HCT116 (cell line): ENCODE measurements at places on chromosomes 1 and 21. TPM values are rescaled to one million over a fixed set of nuclear protein-coding genes. Genes with fewer than 3 reads are reported as not detected.

KRTAP10-3 gene
- not detected for total RNA-seq

- no peak for DNase-seq
- H3K27ac ChIP-seq = no peak overlapping the region
- H3K36me3 ChIP-seq = no peaks in the 10 kb centered on the region
- H3K4me3 ChIP-seq = no peak overlapping the region
- H3K4me1 ChIP-seq = no peaks in the 10 kb centered on the region
- no peaks in the 10 kb centered on the region for H3K27me3 ChIP-seq
These were observed 154.6 kb downstream of the PLPPR5 start for GRCh38 chr1:98849969-98850636.

DNA sequence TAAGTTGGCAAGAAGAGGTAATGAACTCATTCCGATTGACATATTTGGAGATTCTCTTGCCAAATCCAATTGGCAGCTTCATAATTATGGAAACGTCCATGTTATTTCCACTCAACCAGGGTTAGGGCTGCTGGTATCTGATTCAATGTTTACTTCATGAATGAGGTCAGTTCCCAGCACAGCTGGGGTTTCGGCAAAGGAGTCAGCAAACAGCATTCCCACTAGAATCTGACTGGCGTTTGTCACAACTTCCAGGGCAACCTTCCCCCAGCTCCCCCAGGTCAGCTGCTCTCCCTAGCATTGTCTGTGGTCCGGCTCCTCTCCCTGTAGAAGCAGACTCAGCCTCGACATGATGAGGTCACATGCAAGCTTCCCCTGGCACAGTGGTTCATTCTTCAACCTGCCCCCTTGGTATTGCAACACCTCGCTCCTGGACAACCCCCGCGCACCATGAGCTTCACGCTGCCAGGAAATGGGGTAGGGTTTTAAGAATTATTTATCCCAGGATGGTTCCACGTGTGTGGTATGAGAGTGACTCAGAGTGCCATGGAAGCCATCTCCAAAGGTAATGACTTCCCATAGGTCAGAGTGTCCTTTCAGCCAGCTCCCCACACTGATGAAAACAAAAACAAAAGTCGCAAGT, 100.7 kb upstream of the SLC25A33 start:
- H3K27ac ChIP-seq = no peak overlapping the region
- H3K36me3 ChIP-seq = no peaks in the 10 kb centered on the region
- no peaks in the 10 kb centered on the region for H3K4me1 ChIP-seq
- no peak overlapping the region for H3K4me3 ChIP-seq
- no peaks in the 10 kb centered on the region for H3K27me3 ChIP-seq

DNA sequence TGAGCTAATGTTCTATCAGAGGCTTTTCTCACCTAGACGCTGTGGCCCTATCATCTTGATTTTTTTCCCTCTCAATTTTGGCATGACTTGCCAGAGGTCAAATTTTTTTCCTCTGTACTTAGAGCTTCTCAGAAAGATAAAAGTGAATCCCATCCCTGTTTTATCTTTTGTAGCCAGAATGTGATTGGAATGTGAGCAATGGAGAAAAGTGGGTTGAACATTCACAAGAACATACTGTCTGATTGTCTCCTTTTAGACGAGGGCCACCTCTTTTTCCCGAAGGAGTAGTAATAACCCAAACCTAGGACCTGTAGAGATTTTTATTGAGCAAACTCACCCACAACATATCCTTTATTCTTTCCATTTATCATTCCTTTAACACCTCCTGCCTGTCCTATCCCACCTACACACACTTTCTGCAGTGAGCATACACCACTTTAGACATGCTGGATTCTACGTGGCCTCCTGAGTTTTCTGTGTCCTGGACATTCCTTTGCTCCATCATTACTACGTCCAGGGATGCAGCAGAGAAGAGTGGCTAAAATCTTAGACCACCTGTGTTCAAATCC, 15.9 kb downstream of the S100A10 start:
- no peak overlapping the region for H3K4me3 ChIP-seq
- H3K27ac ChIP-seq = no peak overlapping the region
- no peak for DNase-seq
- no peaks in the 10 kb centered on the region for H3K27me3 ChIP-seq
- H3K36me3 ChIP-seq = peaks cover 18% of the 10 kb centered on the region

GPR3 gene
- total RNA-seq = 2.8 TPM

GRCh38 chr1:70866542-70867264, 180.9 kb downstream of the PTGER3 start:
- H3K4me1 ChIP-seq = no peaks in the 10 kb centered on the region
- H3K4me3 ChIP-seq = no peak overlapping the region
- no peak for DNase-seq
- H3K27me3 ChIP-seq = peaks cover 3% of the 10 kb centered on the region; the same call in 1 of the 2 replicates
- H3K27ac ChIP-seq = no peak overlapping the region

ANKRD34A gene
- 1.1 TPM for total RNA-seq

- H3K27ac ChIP-seq = no peak overlapping the region
- no peak overlapping the region for H3K4me3 ChIP-seq
- H3K36me3 ChIP-seq = no peaks in the 10 kb centered on the region
- DNase-seq = no peak
- no peaks in the 10 kb centered on the region for H3K4me1 ChIP-seq
These were observed 275.0 kb downstream of the SMYD3 start for GRCh38 chr1:246232126-246232525.

NUF2 gene
- total RNA-seq = 37.6 TPM

ACTL8 gene
- 0.69 TPM for total RNA-seq

DNA sequence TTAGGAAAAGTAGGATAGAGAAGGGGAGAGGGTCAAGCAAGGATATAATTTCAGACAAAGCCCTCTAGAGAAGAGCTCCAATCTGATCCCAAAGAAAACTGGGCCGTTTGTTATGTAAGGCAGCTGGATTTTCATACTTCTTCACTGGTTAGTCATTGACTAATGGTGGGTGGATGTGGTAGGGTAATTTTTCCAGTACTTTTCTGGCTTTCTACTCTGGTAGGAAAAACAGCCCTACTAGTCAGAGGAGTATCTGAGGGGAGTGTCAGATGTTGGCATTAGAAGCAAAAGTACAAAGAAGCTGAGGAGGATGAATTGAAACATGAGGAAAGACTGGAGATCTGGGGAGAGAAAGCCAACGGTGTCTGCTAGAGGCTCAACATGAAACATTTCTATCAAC, 145.3 kb downstream of the TNFSF18 start:
- peak overlapping the region; percentile 74 for H3K27ac ChIP-seq
- H3K4me3 ChIP-seq = no peak overlapping the region
- no peaks in the 10 kb centered on the region for H3K27me3 ChIP-seq
- DNase-seq = no peak
- peaks cover 30% of the 10 kb centered on the region for H3K36me3 ChIP-seq
- peaks cover 68% of the 10 kb centered on the region for H3K4me1 ChIP-seq

DNA sequence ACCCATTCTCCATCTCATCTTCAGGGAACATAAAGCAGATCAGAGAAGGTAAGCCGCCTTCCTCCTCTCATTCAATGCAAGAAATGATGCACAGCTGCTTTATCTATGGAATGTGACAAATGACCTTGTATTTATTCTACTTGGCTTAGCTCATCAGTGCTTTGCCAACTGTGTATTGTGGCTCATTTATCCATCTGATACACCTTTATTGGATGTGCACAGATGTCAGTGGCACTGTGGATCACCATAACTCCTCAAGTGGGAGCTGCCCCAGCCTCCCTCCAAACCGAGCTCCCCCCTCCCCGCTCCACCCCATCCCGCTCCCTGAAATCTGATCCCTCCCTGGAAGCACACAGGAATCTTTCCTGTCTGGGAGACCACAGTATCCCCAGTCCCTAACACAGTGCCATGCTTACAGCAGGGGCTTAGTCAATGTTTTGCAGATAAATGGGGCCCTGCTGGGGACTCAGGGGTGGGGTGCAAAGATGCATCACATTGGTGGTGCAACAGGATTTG, 156.0 kb upstream of the RAB4A start:
- H3K4me3 ChIP-seq = no peak overlapping the region
- peaks cover 5% of the 10 kb centered on the region; the same call in 1 of the 2 replicates for H3K4me1 ChIP-seq
- H3K27me3 ChIP-seq = no peaks in the 10 kb centered on the region
- H3K27ac ChIP-seq = no peak overlapping the region
- no peaks in the 10 kb centered on the region for H3K36me3 ChIP-seq

- no peak overlapping the region for H3K27ac ChIP-seq
- DNase-seq = no peak
- no peaks in the 10 kb centered on the region for H3K36me3 ChIP-seq
- H3K4me1 ChIP-seq = no peaks in the 10 kb centered on the region
- H3K4me3 ChIP-seq = no peak overlapping the region
These were observed 240.5 kb downstream of the RPS6KC1 start for GRCh38 chr1:213291526-213291925.

GRCh38 chr1:64265141-64265540, 61.7 kb downstream of the UBE2U start:
- no peak overlapping the region for H3K4me3 ChIP-seq
- no peaks in the 10 kb centered on the region for H3K36me3 ChIP-seq
- H3K27me3 ChIP-seq = no peaks in the 10 kb centered on the region
- DNase-seq = no peak
- H3K27ac ChIP-seq = no peak overlapping the region
- H3K4me1 ChIP-seq = peaks cover 12% of the 10 kb centered on the region

OR6N1 gene
- not detected for total RNA-seq

GRCh38 chr1:109509176-109510134, at the start of gene AMIGO1:
TSS of gene AMIGO1 (minus strand) at chr1:109509727. CDS start at chr1:109508912, 815 bp downstream.
- H3K27ac ChIP-seq = no peak within 1 kb of the TSS
- peaks cover 7% of the 10 kb centered on the region; the same call in 1 of the 2 replicates for H3K27me3 ChIP-seq
- H3K4me1 ChIP-seq = no peaks in the 10 kb centered on the region
- H3K4me3 ChIP-seq = peak within 1 kb of the TSS; percentile 22; the same call in 1 of the 2 replicates
- DNase-seq = no peak

DNA sequence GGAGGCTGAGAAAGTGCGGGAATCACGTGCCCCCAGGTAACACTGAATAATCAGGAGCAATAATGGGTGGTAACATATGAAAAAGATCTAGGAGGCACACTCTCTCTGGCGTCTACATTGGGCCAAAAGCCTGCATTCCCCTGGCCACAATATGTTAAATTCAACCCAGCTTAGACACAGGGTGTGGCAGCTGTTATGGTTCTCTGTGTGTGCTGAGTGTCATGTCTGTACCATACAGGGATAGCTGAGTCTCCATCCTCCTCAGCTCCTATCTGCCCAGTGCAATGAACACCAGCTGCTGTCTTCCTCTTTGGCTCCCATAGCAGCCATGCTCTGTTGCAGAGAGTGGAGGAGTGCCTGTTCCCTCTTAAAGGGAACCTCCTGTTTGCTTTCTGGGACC, 14.3 kb downstream of the S100A11 start:
- no peaks in the 10 kb centered on the region for H3K36me3 ChIP-seq
- no peaks in the 10 kb centered on the region for H3K4me1 ChIP-seq
- H3K27me3 ChIP-seq = no peaks in the 10 kb centered on the region
- no peak overlapping the region for H3K27ac ChIP-seq

OR2T33 gene
- not detected for total RNA-seq

PAQR6 gene
- 10.9 TPM for total RNA-seq

GRCh38 chr1:192984080-192984479, 75.1 kb downstream of the UCHL5 start:
- H3K27me3 ChIP-seq = no peaks in the 10 kb centered on the region
- no peak overlapping the region for H3K4me3 ChIP-seq
- no peaks in the 10 kb centered on the region for H3K36me3 ChIP-seq

DNA sequence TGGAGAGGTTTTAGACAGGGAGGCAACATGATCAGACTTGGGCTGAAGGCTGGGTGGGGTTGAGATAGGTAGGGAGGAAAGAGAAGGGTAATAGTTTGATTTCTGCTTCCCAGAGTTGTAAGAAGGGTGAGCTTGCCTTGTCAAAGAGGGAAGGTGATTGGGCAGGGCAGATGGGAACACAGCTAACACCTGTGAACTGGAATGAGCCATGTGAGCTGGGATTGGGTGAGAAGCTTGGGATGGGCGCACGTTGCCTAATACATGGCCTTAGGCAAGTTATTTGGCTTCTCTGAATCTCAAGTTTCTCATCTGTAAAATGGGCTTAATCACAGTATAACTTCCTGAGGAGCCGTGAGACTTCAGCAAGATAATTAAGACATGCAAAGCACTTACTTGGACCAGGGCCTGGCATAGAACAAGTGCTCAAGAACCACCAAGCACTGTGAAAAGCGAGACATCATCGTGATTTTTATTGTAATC, 33.8 kb upstream of the ID3 start:
- no peak overlapping the region for H3K4me3 ChIP-seq
- no peak for DNase-seq
- H3K36me3 ChIP-seq = no peaks in the 10 kb centered on the region
- H3K4me1 ChIP-seq = peaks cover 40% of the 10 kb centered on the region
- H3K27ac ChIP-seq = peak overlapping the region; percentile 19; the same call in 1 of the 2 replicates

DNA sequence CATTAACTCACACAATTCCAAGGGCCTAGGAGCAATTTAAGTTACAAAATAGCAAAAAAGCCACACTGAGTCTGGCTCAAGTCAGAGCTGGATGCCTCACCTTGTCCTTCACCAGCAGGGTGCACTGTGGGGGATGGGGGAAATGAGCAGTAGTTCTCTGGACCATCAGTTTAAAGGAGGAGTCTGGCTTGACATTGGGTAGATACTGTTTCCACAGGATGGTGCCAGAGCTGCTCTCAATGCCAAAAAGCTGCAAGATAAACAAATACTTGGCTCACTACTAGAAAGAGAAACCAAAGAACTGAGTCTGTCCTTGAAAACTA, 18.8 kb downstream of the EMC1 start:
- H3K4me3 ChIP-seq = no peak overlapping the region
- no peaks in the 10 kb centered on the region for H3K27me3 ChIP-seq
- no peaks in the 10 kb centered on the region for H3K4me1 ChIP-seq

C4BPA gene
- total RNA-seq = 0.32 TPM

DNA sequence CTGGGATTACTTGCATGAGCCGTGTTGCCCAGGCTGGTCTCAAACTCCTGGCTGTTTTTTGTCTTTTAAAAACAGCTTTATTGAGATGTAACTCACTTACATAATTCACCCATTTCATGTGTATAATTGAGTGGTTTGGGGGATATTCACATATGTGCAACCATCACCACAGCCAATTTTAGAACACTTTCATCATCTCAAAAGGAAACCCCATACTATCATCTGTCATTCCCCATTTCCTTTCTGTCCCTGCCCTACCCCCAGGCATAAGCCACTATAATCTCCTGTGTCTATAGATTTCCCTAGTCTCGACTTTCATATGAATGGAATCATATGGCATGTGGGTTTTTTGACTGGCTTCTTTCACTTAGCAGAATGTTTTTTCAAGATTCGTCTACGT, 43.3 kb downstream of the GPR137B start:
- H3K27ac ChIP-seq = no peak overlapping the region
- no peak overlapping the region for H3K4me3 ChIP-seq
- H3K4me1 ChIP-seq = peaks cover 6% of the 10 kb centered on the region; the same call in 1 of the 2 replicates
- H3K36me3 ChIP-seq = no peaks in the 10 kb centered on the region
- no peaks in the 10 kb centered on the region for H3K27me3 ChIP-seq

GRCh38 chr1:111948209-111949171, 41.0 kb downstream of the KCND3 start:
- peaks cover 31% of the 10 kb centered on the region for H3K27me3 ChIP-seq
- no peaks in the 10 kb centered on the region for H3K4me1 ChIP-seq
- H3K27ac ChIP-seq = no peak overlapping the region

CCDC27 gene
- total RNA-seq = not detected

GRCh38 chr1:17676387-17677060, 78.6 kb upstream of the ACTL8 start:
- H3K4me1 ChIP-seq = no peaks in the 10 kb centered on the region
- no peak overlapping the region for H3K27ac ChIP-seq
- no peak overlapping the region for H3K4me3 ChIP-seq
- H3K36me3 ChIP-seq = no peaks in the 10 kb centered on the region
- H3K27me3 ChIP-seq = no peaks in the 10 kb centered on the region
- DNase-seq = no peak
